Activated CD4-positive, alpha-beta T cell treated with anti-CD3 and anti-CD28 coated beads, Interleukin-2, amount 50 U/mL, for 1 hour (primary cell): ENCODE measurements at places on chromosomes 6 and 20.

DNA sequence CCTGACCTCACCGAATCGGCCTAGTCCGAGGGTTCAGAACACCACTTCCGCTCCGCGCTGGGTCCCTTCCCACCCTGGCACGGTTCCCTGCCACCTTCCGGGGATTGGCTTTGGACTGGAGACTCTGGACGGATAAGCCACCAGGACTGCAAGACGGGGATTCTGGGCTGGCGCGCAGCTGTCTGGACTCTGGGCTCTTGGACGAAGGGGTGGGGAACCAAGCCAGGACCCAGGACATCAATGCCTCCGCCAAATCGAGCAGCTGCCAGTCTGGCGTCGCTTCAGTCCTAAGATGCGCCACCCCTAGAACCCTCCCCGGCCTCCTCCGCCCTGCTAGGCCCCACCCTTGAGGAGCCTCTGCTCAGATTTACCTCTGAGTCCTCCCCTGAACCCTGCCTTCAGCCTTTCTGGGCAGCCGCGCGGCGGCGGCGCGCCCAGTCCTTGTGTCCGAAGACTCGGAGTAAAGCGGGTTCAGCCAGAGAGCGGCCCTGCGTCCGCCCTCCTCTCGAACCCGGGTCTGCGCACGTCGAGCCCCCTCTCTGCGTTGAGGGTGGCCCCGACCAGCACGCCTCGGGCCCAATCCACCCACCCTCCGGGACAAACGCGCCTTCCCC lies 1.2 kb downstream of the KCNK17 start:
- no peak for DNase-seq

DNA sequence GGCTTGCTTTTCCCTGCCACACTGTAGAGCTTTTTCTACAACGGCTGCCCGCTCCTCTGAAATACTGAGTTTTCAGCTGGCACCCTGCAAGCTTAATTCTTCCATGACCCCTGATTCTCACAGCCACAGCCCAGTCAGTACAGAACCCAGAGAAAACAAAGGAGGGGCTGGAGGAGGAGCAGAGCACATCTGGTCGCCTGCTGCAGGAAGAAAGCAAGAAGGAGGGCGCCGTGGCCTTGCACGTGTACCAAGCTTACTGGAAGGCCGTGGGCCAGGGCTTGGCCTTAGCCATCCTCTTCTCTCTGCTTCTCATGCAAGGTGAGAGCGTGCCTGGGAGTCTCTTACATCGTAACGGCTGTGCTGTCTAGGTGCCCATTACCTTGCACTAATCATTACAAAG lies 11.3 kb downstream of the DLK2 start:
- DNase-seq, result no peak

GRCh38 chr6:61809004-61809595 lies 476.9 kb downstream of the KHDRBS2 start:
- DNase-seq, result no peak

GRCh38 chr6:127972815-127973214 lies 72.0 kb upstream of the THEMIS start:
- no peak for DNase-seq
